ENCODE measurements at places on chromosomes 2 and 18.

- no peak for DNase-seq
These were observed 5.8 kb downstream of the CUL3 start for GRCh38 chr2:224579411-224579810.

- no peak for DNase-seq
These were observed 6.7 kb upstream of the UGT1A5 start for GRCh38 chr2:233705911-233706506.

DNA sequence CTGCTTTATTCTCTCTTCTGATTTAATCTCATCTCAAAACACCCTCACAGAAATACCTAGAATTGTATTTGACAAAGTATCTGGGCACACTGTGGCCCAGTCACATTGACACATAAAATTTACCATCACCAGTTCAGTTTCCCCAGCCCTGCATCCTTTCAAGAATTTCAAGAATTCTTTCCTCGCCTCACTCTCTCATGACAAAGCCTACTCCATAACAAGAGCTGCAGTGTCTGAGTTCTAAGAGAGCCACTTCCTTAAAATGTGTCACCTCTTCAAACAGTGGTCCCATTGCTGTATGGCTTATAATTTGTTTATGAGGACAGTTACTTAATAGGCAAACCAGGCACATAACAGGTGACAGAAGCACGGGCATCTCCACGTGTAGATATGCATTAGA lies 90.9 kb upstream of the STK39 start:
- DNase-seq: no peak

- DNase-seq: no peak
These were observed 344 bp upstream of the MRPL33 start for GRCh38 chr2:27771202-27771547.
